ENCODE measurements at places on chromosomes 7 and 10.

DNA sequence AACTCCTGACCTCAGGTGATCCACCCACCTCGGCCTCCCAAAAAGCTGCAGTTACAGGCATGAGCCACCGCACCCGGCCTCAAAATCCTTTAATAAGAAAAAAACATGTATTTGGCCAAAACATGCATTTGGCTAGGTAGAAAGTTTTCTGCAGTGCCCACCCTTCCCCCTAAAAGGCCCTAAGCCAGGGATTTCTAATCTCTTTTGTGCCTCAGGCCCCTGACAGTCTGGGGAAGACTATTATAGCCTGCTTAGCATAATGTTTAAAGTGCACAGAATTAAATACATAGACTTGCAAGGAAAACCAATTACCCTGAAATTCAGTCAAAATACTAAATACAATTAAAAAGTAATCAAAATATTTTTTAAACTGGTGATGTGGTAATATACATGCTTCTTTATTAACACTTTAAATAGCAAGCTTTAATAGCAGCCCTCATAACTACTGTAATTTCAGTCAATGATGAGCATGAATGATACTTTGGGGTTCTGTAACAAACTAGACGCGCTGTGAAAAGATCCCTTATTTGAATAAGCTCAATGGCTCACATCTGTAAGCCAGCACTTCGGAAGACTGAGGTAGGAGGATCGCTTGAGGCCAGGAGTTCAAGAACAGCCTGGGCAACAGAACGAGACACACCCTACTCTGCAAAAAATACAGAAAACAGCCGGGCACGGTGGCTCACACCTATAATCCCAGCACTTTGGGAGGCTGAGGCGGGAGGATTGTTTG lies 29.9 kb downstream of the SPDYE6 start:
- no peak for DNase-seq

DNA sequence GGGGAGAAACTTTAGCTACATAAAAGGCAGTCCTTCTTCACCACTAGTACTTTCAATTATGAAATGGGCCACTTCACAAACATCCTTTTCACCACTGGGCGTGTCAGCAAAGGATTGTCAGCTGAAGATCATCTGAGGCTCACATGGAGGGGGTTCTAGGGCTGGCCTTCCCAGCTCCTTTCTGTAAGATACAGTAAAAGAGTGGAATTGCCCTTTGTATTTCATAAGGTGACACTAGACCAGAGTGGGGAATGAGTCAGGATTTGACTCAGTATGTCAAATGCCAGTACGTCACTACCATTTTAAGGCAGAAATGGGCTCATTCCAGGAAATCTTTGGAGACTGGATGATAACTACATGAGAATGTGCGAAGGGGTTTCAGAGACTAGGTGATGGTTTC lies 21.2 kb upstream of the BLOC1S2 start:
- DNase-seq = no peak

- no peak for DNase-seq
Observed at GRCh38 chr7:41567031-41567730, 135.7 kb downstream of the INHBA start.

DNA sequence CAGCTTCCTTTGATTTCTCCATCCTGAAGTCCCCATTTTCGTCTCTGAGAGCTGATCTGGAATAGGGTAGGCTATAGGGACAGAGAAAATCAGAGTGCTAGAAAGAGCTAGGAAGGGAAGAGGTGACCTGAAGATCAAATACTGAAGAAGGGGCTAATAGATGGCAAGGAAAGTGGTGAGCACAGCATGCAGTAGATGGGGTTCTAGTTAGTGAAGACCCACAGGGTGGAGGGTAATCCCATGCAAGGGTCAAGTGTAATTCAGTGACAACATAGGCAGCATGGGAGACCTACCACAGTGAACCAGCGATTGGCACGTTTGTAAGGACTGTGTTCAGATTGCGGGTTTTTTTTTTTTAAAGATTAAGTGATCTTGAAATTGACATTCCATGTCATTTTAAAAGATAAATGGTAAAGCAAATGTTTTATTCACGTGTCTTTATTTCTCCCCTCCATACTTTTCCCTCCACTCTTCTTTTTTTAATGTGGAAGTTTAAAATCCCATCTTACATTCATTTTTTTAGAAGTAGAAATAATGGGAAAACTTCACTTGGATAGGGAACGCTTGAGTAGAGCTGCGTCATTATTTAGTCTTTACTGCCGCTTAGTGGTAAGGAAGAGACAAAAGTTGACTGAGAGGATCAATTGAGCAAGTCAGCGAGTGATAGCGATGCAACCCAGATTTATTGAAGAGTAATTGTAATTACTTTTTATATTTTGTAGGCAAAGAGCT lies 21.0 kb upstream of the ABI1 start:
- peak; percentile 41 for DNase-seq

GRCh38 chr10:101487399-101487798 lies 100.7 kb downstream of the POLL start:
- no peak for DNase-seq

- no peak for DNase-seq
Observed at GRCh38 chr10:78775891-78776290, 292.9 kb upstream of the ZMIZ1 start.

- no peak for DNase-seq
Observed at GRCh38 chr7:96770758-96771157, 61.1 kb upstream of the SEM1 start.

- DNase-seq = no peak
Observed at GRCh38 chr7:114932991-114933390, 11.1 kb downstream of the MDFIC start.

DNA sequence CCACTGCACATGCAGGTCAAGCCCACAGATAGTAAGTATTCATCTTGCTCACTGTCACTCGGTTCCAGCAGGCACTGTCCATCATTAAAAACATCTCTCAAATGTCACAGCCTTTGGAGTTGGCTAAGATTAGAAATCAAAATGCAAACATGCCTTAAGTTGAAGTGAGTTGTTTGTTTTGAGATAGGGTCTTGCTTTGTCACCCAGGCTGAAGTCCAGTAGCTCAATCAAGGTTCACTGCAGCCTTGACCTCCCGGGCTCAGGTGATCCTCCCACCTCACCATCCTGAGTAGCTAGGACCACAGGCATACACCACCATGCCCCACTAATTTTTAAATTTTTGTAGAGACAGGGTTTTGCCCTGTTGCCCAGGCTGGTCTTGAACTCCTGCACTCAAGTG lies 98.1 kb downstream of the EBF3 start:
- DNase-seq = no peak

All from activated CD4-positive, alpha-beta T cell treated with anti-CD3 and anti-CD28 coated beads, Interleukin-2, amount 10 ng/mL, durations not matched to agents 7 days and 5 days (primary cell).